Umbilical cord (tissue), 2 donors: ENCODE measurements at places on chromosomes 5 and 9.
A peak's percentile ranks its signal among the peaks of the same experiment; 100 is the strongest.

DNA sequence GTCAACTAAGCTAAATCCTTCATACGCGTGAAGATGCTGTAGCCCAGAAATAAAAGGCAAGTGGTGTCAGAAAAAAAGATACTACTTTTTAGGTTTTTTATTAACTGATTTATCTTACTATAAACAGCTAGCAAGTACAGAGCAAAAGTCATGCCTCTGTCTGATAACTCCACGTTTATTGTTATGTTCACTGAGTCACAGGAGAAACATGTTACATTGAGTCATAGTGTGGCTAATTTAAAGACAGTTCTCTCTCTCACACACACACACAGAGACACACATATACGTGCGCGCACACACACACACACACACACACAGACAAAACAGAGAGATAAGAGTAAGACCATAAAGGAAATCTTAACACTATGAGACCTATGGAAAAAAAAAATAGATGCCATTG lies 770.0 kb upstream of the CDH10 start:
- DNase-seq = no peak

DNA sequence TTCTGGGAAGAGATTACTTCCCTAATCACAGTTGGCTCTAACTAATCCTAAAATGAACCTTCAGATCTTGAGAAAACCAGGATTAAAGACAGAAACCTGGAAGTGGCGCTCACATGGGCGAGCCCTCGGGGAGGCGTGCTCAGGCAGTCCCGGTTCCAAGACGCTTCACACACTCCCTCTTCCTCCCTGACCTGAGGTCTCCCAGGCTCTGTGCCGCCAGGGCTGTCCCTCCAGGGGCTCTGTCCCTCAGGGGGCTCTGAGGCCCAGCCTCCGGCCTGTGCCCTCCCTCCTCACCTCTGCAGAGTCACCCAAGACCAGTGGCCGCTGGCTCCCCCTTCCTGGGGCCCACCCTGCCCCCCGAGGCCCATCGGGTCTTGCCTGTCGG lies 10.2 kb downstream of the SLC9A3 start:
- DNase-seq = no peak

DNA sequence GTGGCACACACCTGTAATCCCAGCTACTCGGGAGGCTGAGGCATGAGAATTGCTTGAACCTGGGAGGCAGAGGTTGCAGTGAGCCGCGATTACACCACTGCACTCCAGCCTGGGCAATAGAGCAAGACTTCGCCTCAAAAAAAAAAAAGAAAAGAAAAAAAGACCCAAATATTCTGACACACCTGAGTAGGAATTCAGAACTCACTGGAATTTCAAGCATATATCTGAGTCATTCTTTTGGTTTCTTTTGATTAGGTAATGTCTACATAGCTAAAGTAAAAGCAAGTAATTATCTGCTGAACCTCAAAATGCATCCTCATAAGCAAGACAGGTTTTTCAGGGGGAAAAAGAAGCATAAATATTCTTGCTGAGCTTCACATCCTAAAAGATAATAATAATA lies 35.9 kb downstream of the ANKRD31 start:
- peak; percentile 1 for DNase-seq

GRCh38 chr9:91606255-91606995 lies 182.8 kb upstream of the NFIL3 start:
- DNase-seq = no peak

DNA sequence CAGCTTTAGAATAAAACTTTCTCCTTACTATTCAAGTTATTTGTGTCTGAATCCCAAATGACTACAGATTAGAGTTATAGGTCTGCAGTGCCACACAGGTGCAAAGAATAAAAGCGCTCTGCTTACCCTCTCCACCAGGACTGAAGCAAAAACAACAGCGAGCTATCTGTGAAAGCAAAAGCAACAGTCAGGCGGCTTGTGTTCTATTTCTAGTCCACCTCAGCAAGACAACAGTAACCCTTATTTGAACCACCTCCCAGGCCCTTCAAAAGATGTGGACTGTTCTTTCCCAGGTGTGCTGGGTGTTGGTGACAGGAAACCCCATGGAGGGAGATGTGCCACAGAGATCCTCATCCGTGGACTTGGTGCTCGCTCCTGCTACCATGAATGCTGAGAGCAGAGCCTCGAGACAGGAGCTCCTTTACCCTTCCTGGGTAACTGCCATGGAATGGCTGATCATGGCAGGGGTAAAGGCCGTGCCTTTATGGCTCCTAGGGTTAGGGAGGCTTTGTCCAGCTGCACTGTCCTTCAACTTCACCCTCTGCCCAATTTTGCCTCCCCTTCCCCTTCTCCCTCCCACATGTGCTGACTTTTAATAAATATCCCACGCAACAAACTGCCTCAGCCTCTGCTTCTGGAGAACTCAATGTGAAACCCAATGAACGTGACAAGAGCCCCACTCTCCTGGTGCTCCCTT lies 108.6 kb downstream of the SERINC5 start:
- no peak for DNase-seq

- DNase-seq = no peak
Measured at GRCh38 chr5:57626703-57627102, 144.1 kb upstream of the ACTBL2 start.

GRCh38 chr5:64914396-64914795 lies 145.7 kb downstream of the CWC27 start:
- DNase-seq = no peak

GRCh38 chr5:131064669-131065371 lies 100.2 kb downstream of the HINT1 start:
- DNase-seq = no peak

GRCh38 chr9:105708405-105708804 lies 14.1 kb downstream of the TMEM38B start:
- DNase-seq = no peak

- DNase-seq = no peak
Measured at GRCh38 chr5:99179206-99179605, 250.4 kb upstream of the CHD1 start.

GRCh38 chr9:129863059-129863690 lies 27.9 kb downstream of the USP20 start:
- no peak for DNase-seq

GRCh38 chr5:93677359-93677891 lies 64.0 kb downstream of the POU5F2 start:
- DNase-seq = peak; percentile 78

- DNase-seq = peak; percentile 45
Measured at GRCh38 chr5:60677850-60678664, 21.9 kb downstream of the DEPDC1B start.

DNA sequence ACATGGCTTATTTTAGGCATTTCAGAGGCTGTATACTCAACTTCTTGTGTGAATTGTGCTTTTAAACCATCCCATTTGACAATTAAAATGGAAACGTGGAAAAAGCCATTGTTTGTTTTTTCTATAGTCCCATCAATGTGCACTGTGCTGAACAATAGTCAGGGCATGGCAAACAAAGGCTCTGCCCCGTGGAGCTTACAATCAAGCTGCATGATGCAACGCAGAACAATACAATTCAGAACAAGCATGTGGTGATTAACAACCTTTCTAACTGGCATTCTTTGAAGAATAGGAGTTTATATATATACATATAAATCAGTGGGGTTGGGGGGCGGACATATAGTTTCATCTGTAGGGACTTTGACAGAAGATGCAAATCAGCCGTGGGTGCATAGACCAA lies 2125.4 kb upstream of the WWC1 start:
- no peak for DNase-seq

GRCh38 chr9:135810806-135811575 lies 96.4 kb downstream of the CAMSAP1 start:
- DNase-seq = no peak

- no peak for DNase-seq
Measured at GRCh38 chr9:104765138-104765537, 1.2 kb downstream of the NIPSNAP3B start.

DNA sequence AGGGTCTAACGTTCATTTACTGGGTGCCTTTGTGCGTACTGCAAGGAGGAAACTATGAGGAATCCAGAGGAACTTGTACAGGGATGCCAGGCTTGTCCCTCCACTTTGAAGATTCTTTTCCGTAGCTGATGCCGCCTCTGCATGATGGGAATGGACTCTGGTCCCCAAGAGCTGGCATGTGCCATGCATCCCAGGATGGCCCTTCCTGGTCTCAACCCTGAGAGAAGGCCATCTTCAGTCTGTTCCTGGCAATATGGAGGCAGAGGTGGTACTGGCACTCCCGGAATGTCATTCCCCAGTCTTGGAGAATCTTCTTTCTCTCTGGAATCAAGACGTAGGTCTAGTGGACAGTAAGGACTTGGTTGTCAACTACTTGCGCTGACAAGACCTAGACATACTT lies 61.5 kb downstream of the BASP1 start:
- DNase-seq = no peak

DNA sequence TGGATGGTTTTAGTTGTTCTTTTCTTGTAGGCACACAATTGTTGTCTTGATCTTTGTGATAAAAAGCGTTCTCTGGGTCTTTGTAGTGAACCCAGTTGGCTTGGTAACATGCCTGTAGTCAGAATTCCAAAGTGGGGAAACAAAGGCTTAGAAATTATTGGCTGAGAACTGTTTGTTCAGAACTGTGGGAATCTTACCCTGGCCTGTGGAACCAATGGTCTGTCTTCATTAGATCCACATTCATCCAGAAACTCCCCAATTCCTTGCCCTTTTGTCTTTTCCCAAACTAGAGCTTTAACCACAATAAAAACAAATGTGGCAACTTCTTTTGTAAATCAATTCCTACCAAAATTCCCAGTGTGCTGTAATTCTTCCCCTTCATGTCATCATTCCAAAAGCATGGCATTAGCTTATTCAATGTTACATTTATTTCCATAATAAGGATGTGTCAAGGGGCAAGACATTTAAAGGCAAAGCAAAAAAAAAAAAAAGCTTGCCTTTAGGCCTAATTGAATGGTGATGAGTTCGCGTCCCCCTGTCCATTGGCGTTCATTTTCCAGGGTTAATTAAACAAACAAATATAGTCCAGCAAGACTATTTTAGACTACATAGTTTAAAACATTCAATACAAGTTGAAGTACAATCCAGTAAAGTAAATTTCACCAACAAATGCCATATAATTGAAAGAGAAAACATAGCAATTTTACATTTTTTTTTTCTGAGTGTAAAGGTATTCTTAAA lies 249.8 kb upstream of the ZNF608 start:
- no peak for DNase-seq

DNA sequence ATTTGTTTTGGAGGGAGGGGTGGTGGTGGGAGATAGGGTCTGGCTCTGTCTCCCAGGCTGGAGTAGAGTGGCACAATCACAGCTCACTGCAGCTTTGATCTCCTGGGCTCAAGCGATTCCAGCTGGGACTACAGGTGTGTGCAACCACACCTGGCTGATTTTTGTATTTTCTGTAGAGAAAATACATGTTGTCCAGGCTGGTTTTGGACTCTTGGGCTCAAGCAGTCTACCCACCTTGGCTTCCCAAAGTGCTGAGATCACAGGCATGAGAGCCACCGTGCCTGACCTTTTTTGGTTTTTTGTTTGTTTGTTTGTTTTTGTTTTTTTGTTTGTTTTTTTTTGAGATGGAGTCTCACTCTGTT lies 15.4 kb downstream of the STXBP1 start:
- DNase-seq = no peak

DNA sequence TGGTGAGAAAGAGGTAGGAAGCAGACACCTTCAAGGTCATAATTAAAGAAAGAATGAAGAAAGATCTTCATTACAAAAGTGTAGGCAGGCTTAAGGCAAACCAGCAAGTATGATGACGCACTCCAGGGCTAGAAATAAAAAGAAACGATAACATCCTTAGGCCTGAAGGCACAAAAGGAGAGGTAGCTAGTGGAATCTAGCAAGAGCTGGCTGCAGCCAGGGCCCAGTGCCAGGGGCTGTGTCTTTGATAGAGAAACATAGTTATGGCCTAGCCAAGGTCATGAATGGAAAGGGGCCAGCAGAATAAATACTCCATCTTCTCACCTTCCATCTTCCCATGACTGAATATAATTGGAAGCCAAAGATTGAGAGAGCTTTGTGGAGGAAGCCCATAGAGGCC lies 6.8 kb upstream of the SH3TC2 start:
- no peak for DNase-seq

GRCh38 chr5:149045089-149045460 lies 17.8 kb downstream of the SH3TC2 start:
- no peak for DNase-seq

DNA sequence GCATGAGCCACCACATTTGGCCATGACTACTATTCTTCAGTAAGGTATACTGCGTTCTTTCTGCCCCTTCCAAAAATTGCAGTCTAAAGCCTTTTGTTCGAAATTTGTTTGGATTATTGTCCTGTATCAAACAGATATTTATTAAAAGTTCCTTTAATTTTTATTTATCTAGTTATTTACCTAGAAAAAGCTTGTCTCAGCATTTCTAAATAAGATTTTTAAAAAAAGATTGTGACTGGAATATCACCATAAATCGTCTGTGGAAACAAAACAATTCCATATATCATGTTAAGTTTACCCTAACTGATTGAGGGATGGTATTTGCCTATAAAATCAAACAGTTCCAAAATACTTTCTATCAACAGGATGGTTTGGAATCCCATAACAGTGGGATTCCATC lies 14.7 kb downstream of the GNG10 start:
- DNase-seq = no peak

DNA sequence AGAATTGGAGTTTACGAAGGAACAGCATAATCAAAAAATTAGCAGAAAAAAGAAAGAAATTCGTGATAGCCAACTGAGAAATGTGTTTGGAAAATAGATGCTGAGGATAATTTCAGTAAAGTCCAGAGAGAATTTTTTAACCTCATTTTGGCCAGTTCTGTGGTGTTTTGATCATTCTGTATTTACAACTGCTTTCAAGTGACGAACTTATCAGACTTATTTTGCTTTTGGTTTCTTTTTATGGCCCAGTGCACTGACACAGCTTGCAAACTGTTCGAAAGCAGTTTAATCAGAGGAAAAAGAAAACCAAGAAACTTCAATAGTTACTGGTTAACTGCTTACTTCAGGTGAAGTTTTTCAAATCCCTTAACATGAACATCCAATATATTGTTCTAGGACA lies 1.9 kb downstream of the SDHA start:
- no peak for DNase-seq
